Hepatocyte (in vitro differentiated cells): ENCODE measurements at places on chromosomes 11 and 22.

DNA sequence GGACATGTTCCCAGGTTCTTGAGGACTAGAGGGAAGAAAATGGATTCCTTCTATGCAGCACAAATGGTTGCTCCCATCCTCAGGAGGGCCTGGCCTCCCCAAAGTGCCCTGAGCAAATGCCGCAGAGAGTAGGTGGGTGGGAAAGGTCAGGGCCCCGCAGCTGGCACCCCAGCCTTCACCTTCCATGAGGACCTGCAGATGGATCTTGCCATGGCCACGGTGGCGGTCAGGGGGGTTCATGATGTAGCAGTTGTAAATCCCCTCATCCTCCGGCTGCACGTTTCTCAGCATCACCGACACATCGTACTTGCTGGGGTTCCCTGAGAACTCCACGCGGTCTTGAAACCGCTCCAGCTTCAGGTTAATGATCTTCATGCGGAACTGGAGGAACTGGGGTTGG, 8.5 kb downstream of the SCN2B start:
- DNase-seq: no peak

DNA sequence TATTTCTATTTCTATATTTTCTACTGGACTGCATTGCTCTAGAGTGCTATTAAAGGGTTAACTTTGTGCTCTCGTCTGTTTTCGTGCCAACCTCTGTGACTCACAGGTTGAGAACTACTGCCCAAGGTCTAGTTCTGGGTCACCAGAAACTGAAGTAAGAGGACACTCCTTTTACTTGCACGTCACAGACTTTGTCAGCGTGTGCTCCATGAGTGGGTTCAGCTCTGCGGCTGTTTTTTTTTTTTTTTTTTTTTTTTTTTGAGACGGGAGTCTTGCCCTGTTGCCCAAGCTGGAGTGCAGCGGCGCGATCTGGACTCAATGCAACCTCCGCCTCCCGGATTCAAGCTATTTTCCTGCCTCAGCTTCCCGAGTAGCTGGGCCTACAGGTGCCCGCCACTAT, 49.8 kb downstream of the CLMP start:
- DNase-seq: peak; percentile 66

DNA sequence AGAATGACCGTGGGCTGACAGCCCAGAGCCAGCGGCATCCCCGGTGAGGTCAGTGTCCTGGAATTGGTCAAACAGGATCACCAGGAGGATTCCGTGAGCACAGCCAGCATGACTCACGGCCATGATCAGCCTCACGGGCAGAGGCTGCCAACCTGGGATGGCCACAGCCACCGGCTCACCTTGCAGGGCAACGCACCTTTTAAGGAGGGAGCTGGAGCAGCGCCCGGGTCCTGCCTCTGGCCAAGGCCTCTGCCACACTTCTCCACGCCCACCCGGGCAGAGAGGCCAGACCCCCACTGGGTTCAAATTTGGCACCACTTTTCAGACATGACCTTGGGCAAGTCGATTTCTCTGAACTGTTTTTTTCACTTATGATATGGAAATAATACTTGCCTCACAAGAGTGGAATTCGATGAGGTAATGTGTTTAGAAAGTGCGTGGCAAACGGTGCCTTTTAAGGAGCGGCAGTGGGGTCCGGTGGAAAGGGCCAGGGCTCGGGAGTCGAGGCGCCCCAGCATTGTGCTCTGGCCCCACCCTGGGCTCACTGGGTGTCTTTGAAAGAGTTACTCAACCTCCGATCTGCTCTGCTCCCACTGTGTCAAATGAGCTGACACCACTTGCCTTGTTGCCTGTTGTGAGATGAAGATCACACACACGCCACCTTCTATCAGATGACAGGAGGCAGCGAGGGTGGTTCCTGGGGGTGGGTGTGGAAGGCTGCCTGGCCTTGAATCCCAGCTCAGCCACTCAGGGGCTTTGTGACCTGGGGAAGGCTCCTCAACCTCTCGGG, 16.0 kb downstream of the TXN2 start:
- DNase-seq: peak; percentile 67

DNA sequence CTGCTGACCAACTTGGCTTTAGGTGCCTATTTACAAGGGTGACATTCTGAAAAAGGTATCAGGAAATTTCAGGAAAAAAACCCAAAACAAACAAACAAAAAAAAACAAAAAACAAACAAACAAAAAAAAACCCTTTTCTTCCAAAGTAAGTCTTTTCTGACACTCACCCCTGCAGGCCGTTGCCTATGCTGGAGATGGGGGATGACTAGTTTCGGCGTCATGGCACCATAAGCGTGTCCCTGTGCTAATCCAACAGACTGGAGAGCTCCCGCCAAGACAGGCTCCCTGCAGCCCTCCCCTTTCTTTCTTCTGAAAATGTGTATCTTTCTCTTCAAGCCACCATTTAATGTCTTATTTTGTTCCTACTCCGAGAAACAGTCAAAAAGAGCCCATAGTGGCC, 13.7 kb downstream of the VSIG10L2 start:
- DNase-seq: no peak

- DNase-seq: no peak
Measured at GRCh38 chr22:37487571-37487970, 1.4 kb upstream of the MFNG start.

DNA sequence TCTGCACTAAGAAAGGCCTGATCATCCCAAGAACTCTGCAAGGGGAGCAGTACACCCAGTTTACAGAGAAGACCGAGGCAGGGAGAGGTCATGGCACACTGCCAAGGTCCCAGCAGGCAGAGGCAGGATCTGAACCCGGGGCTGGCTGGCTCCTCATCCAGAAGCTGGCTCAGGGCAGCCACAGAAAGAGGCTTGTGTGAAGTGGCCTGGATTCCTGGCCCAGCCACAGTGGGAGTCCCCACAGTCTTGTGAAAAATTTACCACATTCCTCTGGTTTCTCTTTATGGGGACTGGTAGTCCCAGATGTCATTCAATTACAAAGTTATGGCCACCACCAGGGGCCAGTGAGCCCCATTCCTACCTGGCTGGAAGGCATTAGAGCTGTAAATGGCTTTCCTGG, 440.5 kb downstream of the MIAT start:
- no peak for DNase-seq

DNA sequence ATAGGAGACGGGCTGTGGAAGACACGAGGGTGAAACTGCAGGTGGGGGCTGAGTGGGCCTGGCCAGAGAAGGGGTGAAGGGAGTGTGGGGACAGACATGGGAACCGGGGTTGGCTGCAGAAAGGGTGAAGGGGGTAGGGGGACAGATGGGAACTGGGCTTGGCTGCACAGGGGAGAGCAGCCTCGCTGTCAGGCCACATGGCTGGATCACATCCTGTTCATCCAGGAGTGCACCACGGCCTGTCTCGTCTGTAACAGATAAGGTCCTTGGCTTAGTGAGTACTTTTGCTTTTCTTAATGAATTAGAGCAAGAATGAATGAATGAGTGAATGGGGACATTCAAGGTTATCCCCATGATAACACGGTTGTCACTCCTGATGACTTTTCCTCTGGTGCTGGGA, 13.5 kb downstream of the FBLN1 start:
- DNase-seq: no peak

DNA sequence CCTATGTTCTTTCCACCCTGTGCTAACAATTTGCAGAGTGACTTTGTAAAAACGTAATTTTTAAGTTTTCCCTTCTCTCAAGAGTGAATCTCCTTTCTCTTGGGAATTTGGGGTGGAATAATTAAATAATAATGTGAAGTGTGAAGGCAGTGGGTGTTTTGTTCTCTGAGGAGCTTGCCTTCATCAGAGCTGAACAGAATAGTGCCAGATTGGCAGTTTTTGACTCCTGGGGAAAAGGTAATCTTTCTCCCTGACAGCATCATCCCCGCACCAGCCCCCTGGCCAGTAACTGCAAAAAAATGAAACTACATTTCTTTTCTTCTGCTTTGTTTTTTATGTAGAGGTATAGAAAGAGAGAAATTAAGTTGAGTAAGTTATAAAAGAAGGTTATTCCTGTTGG, 59.9 kb downstream of the MUC15 start:
- DNase-seq: no peak

DNA sequence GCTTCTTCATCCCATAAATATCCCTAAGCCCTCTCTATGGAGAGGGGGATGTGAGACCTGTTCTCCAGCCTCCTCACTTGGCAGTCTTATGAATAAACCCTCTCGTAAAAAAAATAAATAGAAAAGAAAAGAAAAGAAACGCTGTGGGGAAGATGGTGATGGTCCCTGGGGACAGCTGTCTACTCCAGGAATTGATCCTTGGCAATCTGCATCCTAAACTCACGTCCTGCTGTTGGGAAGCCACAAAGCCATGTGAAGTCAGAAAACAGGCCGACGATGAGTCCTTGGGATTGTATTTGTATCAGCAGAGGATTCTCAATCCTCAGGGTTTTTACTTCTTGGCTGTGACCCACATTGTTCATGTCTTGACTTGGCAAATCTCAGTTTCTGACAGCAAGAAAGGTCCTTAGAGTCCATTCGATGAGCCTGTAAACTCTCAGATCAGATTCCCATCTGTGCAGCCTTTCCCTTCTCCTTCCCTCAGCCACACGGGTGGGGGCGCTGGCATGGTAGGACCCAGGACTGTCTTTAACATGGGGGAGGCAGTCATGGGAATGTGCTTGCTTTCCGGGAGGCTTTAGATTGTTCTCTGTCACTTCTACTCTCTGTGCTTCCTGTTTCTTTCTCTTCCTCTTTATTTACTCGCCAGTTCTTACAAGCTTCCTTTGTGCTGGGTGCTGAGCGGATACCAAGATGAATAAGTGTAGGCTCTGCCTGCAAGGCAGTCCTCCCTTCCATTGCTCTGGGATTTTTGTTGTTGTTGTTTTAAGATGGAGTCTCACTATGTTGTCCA, 24.9 kb downstream of the TCP11L1 start:
- no peak for DNase-seq

DNA sequence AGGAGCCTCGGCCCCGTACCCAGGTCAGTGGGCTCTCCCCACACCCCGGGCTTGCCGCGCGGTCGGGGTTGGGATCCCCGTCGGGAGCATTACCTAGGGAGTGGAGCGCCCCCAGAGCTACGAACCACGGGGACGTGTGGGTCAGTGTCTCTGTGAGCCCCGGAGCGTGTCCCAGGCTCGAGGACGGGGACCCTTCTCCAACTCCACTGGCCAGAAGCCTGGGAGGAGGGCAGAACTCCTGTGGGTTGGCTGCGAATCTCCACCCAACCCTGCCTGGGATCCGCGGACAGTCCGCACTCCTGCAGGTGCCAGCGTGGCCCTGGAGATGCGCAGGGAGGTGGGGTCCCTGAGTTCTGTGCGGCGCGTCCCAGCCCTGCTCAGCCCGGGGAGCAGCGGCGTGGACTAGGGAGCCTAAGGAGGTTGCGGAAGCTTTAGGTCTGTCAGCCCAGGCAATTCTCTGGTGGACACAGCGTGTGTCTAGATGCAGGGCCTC, 346 bp downstream of the PPFIBP2 start:
- peak; percentile 37 for DNase-seq

- DNase-seq: no peak
Measured at GRCh38 chr11:35794850-35795249, 132.3 kb downstream of the TRIM44 start.

- DNase-seq: no peak
Measured at GRCh38 chr11:58058276-58059006, 27.7 kb downstream of the OR6Q1 start.

DNA sequence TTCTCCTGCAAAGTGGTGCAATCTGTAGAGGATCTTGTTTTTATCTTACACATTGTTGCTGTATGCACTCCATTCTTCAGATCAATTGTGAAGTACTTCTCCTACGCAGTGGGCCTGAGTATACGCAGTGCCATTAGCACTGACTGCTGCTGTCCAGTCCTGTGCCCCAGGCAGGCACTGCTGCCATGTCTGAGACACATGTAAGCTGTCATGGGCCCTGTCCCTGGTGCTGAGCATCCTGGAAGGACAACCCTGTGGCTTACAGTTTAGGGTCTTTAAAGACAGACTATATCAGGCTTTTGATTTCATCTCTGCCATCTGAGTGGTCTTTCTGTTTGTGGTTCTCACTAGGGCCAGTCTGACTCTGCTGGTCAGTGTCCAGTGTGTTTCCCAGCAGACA, 44.8 kb upstream of the PTPN5 start:
- peak; percentile 17 for DNase-seq
